ENCODE measurements at places on chromosomes 5 and 9.

DNA sequence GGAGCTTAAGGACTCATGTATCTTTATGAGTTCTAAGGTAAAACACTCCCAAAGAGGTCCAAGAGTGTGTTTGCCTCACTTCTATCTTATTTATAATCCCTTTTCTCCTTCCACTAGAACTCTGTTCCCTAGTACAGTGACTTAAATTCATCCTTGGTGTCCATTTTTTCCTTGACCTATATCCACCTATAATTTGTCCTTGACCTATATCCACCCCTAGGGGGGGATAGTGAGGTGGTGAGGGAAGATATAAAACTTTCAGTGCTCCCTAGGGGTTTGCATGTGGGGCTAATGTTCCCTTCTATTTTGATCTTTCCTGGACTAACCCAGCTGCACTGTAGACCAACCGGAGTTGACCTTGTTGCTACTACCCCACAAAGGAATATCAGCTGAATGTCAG, 83.5 kb upstream of the GNAQ start:
- DNase-seq: no peak

- no peak for DNase-seq
These were observed 47.3 kb downstream of the PAX5 start for GRCh38 chr9:36986468-36987408.

DNA sequence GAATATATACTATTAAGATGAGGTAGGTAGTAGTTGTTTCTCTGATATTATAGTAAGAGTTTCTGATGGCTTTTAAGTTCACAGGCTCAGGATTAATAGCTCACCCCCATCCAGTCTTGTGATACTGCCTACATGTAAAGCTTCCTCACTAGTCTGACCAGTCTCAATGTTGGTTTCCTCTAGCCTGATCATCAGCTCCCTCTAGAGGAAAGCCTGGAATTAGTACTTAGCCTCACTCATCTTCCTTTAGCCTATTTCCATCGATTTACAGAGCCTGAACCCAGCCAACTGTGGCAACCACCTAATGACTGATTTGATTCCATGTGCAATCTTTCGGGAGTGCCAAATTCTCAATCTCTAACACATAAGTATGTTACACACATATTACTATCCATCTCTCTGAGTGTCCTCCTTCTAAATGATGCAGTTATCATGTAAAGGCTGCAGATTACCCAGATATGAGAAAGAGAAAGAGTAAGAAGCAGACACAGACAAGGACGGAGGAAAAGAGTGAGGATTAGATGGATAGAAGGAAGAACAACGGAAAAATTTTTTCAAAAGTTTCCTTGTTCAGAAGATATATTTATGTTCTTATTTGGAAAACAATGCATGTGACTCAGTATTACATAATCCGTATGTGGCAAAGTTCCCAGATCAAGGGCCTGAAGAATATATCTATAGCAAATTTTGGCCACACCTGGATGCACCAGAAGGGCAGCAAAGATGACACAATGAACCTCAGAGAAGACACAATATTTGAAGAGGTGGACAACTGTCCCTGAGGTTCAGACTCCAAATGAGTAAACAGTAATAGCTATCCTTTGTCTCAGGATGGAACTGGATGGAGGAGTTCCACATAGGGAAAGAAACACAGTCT, 333.7 kb downstream of the ELAVL2 start:
- DNase-seq: no peak

- DNase-seq: no peak
These were observed at the start of gene CFAP77 for GRCh38 chr9:132409828-132410528. TSS of gene CFAP77 (plus strand) at chr9:132410211. CDS start at chr9:132410272, 61 bp downstream.

GRCh38 chr5:14713476-14714390, 49.2 kb downstream of the OTULIN start:
- DNase-seq: no peak

DNA sequence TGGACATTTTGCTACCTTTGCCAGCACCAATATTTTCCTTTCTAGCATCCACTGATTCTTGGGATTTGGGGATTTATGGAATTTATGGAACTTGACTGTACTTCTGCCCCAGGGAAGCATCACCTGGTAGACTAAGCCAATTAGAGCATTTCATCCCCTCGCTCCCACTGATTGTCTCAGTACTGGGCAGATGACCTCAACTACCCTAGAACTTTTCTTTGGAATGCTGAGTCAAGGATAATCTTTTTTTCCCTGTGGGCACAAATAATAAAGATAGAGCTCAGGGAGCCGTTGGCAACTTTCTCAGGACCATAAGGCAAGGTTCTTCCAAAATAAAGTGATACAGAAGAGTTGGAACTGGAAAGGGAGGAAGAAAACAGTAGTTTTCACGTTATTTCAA, 438.4 kb downstream of the PLK2 start:
- no peak for DNase-seq

- no peak for DNase-seq
These were observed 19.6 kb downstream of the ARHGEF37 start for GRCh38 chr5:149600932-149601331.

DNA sequence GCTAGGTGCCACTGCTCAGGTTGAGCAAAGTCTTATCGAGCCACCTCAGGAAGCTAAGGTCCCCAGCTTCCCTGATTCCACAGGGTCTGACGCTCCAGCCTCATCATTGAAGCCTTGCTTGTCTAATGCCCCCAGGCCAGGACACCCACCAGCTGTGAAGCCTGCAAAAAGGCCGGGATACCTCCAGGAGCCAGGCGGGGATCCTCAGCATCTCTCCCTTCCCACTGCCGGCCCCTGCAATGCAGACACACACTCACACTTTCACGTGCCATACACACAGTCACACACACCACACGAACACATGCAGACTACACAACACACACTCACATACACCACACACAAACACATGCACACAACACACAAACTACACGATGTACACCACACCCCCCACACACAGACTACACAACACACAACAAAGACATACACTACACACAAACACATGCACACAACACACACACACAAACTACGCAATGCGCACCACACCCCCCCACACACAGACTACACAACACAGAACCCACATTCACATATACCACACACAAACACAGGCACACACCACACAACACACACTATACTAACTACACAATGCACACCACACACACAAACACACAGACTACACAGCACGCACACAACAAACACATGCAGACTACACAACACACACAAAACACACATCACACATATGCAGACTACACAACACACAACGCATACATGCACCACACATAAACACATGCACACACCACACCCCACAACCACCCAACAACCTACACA, 17.8 kb upstream of the S1PR3 start:
- DNase-seq: no peak

DNA sequence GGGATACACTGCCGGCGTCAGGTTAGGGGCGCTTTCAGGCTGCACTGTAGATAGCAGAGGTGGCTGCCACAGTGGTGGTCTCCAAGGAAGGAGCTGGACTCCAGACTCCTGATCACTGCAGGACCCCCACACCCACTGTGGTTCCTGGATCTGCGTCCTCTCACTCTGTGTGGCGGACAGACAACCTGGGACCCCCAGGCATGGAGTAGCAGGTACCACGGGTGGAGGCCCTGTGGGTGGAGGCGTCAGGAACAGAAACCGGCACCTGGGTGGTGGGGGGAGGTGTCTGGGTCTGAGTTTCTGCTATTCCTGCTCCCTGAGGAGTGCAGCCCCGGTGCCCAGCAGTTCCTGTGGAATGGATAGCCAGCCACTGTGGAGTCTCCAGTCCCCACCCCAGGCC, 75.1 kb upstream of the PCAT7 start:
- DNase-seq: no peak

- DNase-seq: no peak
These were observed 76.2 kb upstream of the LRRTM2 start for GRCh38 chr5:138951091-138951985.

- DNase-seq: no peak
These were observed 6.0 kb upstream of the IRX4 start for GRCh38 chr5:1888541-1889251.

GRCh38 chr9:77374266-77374665, 196.9 kb downstream of the VPS13A start:
- no peak for DNase-seq

DNA sequence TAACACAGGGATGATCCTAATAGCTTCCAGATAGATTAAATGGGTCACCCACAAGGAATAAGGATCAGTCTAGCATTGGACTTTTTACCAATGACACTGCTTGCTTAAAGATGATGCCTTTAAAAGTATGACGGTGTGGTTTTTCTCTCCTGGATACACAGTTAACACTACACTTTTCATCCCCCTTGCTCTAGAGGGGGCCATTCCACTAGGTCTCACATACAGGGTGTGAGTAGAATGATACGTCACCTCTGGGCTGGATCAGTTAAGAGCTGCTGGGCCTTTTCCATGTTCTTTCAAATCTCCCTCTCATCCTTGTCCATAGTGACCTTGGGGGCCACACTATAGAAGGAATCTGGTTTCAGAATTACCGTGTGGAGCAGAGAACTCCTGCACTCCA, 140.6 kb downstream of the FSTL4 start:
- DNase-seq: no peak

DNA sequence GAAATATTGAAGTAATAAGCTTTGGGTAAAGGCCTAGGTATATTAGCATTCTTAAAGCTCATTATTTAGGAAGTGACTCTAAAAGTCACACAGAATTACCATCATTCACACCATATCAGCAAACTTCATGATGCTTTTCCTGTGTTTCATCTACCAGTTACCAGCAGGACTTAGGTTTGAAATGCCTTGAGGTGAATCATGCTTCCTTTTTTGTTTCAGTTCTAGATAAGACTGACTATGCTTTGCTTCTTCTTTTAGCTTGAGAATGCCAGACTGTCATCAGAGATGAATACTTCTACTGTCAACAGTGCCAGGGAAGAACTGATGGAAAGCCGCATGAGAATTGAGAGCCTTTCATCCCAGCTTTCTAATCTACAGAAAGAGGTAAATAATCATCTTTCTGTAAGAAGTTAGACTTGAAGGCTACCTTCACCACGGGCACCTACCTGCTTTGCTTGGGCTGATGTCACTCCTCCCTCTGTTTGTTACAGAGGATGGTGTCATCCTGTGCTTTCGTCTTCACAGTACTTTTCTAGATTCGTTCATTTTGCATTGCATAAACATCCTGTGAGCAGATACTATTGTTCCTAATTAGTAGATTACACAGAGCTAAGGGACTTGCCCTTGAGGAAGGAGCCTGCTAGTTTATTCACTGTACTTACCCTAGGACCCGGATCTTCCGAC, 34.7 kb downstream of the LMNB1 start:
- DNase-seq: no peak

GRCh38 chr5:2131196-2131595, 248.5 kb upstream of the IRX4 start:
- DNase-seq: no peak

- DNase-seq: no peak
These were observed 6.9 kb downstream of the ADAM19 start for GRCh38 chr5:157568720-157569119.

DNA sequence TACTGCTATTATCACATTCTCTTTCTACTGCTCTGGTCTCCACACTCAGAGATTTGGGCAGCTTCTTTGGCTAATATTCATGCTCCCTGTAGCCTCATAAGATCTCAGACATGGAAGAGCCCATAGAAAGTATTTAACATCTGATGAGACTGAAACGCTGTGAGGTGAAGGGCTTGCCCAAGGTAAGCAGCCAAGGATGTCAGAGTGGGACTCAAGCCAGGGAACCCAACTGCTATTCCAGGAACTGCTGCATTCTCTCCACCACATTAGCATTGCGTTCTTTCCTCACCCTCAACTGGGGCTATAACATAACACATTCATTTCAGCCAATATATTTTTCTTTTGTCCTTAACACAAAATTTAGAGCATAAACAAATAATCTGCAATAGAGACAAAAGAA, 3.8 kb downstream of the ADRB2 start:
- no peak for DNase-seq

GRCh38 chr5:51018423-51018822, 352.0 kb downstream of the PARP8 start:
- no peak for DNase-seq

GRCh38 chr5:163773226-163773625, 267.8 kb downstream of the MAT2B start:
- no peak for DNase-seq

GRCh38 chr5:131245312-131245711, 18.5 kb upstream of the CDC42SE2 start:
- DNase-seq: no peak

- no peak for DNase-seq
These were observed 63.1 kb upstream of the FAM174A start for GRCh38 chr5:100472091-100472490.

GRCh38 chr5:164354139-164354751, 848.8 kb downstream of the MAT2B start:
- no peak for DNase-seq

DNA sequence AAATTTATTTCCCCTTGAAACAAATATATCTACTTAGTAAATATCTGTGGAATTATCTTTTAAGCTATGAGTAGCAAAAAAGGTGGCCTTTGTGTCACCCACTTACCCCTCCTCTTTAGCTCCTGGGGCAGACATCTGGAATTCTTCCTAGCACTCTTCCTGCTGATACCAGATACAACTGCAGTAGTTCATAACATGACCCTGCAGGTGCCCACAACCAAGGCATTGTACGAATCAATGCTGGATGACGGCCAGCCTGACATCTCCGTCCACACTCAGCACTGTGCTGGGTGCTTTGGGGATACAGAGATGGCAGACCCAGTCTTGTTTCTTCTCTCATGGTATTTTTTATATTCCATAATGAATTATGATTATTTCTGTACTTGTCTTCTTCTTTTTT, 152.3 kb downstream of the GOLPH3 start:
- no peak for DNase-seq

DNA sequence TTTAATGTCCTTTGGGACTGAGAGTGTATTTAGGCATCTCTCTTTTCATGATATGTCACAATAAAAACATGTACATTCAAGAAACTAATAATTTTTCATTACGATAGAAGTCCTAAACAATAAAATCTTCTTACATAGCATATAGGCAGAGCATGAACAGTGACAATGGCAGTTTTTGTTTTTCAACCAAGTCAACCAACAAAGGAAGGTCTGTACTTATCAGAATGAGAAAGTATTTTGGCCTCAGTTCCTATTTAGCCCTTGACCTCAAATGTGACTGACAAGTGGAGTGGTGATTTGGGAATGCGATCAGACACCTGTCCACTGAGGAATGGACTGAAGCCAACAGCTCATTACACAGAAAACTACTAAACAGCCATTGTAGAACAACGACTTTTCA, 219.5 kb downstream of the TMEM161B start:
- DNase-seq: no peak

DNA sequence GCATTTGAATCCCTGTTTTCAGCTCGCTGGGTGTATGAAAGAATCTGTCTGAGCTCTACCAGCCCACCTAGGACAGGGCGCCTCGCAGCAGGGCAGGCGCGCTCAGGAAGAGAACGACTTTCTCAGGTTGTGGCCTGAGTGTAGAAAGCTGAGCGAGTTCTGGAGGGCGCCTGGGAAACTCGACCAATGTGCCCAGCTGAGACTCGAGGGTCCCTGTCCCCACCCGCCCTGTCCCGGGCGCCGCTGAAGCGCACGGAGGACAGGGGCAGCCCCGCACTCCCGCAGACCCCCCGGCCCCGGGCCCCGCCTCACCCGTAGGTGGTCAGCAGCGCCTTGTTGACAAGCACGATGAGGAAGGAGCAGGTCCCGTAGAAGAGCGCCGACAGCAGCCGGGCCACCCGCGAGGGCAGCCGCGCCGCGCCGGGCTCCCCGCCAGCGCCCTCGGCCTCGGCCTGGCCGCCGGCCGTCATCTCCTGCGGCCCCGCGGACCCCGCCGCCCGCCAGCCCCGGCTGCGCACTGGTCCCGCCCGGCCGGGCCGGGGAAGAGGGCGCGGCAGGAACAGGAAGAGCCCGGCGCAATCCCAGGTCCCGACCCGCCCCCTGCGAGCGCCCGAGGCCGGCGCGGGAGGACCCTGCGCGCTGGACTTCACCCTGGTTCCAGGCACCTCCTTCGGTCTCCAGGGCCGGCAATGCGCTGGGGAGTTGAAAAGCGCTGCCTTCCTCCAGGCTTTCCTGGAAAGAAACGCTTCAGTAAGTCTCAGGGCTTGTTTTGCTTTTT, at the start of gene SLC35D2:
Gene SLC35D2, minus strand, starts transcription at position 547 of the 778 bp plus-strand sequence. Its CDS starts 77 bp downstream, at position 470.
- DNase-seq: no peak
